ENCODE measurements at places on chromosomes 1 and 21. TPM values are rescaled to one million over a fixed set of nuclear protein-coding genes. Genes with fewer than 3 reads are reported as not detected.

GRCh38 chr1:19757641-19758040 lies 42.1 kb downstream of the TMCO4 start:
- no peak for DNase-seq

DNA sequence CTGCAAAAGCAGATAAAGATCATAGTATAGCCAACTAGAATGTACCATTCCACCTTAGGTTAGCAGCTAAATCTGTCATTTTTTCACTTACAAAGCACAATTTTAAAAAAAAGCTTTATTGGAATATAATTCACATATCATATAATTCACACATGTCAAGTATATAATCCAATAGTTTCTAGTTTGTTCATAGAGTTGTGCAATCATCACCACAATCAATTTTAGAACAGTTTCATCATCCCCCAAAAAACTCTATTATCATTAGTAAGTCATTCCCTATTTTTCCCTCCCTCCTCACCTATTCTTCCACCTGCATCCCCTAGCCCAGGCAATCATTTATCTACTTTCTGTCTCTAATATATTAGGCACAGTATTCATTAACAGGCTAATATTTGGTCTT lies 32.0 kb upstream of the INSL5 start:
- no peak for DNase-seq

DNA sequence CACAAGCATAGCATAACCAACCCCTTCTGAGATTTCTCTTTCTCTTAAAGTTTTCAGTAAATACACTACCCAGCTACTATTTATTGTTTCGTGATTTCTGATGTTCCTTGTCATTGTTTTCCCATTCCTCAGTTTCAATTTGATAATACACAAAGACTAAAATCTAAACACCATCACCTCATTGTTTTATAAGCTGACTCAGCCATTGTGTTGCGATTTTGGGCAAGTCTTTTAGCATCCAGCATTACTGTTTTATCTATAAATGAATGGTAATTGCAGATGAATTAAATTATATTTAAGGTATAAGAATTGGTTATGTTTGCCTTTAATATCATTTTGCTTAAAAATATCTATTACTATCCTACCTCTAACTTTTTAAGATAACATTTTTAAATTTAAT lies 1308.5 kb downstream of the PLA2G4A start:
- no peak for DNase-seq

DNA sequence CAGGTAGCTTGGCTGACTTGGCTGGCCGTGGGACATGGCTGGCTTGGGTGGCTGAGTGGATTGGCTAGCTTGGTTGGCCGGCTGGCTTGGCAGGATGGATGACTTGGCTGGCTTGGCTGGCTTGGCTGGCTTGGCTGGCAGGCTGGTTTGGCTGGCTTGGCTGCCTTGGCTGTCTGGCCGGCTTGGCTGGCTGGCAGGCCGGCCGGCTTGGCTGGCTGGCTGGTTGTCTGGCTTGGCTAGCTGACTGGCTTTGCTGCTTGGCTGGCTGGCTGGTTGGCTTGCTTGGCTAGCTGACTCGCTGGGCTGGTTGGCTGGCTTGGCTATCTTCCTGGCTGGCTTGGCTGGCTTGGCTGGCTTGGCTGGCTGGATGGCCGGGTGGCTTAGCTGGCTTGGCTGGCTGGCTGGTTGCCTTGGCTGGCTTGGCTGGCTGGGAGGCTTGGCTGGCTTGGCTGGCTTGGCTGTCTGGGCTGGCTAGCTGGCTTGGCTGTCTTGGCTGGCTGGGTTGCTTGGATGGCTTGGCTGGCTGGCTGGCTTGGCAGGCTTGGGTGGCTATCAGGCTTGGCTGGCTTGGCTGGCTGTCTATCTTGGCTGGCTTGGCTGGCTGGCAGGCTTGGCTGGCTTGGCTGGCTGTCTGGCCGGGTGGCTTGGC lies 129.7 kb upstream of the FAM72C start:
- peak; percentile 11 for DNase-seq

DNA sequence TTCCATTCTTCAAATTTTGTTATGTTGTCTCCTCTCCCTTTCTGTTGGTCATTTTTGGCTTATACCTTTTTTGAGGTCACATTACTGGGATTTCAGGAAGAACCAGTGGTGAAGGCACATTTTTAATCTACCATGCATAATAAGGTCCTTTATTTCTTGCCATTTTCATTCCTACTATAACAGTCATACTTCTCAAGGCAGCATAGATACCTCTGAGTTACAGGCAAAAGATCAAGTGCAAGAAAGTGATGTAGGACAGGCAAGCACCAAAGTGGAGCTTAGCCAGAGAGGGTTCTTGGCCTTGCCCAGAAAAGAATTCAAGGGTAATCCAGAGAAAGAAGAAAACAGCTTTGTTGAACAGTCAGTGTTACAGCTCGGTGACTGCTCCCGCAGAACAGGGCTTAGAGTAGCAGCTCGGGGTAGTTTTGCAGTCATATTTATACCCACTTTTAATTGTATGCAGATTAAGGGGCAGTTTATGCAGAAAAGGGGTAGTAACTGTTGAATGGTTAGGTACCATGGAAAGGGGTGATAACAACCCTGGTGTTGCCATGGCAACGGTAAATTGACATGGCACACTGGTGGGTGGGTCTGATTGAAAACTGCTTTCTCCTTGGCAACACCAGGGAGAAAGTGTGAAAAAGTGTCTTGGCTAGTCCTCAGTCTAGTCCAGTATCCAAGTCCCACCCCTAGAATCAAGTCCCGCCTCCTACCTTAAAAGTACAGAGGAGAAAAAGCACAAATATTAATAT lies 39.6 kb upstream of the DOCK7 start:
- no peak for DNase-seq

GRCh38 chr21:37463083-37463801 lies 96.7 kb downstream of the DYRK1A start:
- no peak for DNase-seq

GRCh38 chr1:203871114-203871880 lies 9.9 kb downstream of the SNRPE start:
- no peak for DNase-seq

GRCh38 chr1:26274801-26275425 lies 5.0 kb upstream of the SH3BGRL3 start:
- DNase-seq, result no peak

- DNase-seq, result no peak
Measured at GRCh38 chr1:158310623-158311022, 20.7 kb downstream of the CD1B start.

DNA sequence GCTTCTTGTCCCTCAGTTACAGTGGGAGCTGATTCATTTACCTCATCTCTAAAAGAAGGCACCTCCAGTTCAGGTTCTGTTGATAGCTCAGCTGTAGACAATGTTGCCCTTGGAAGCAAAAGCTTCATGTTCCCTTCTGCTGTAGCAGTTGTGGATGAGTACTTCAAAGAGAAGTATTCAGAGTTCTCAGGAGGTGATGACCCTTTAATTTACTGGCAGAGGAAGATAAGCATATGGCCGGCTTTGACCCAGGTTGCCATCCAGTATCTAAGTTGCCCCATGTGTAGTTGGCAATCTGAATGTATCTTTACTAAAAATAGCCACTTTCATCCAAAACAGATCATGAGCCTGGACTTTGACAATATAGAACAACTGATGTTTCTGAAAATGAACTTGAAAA lies 4.5 kb downstream of the ZBED6 start:
- no peak for DNase-seq

DNA sequence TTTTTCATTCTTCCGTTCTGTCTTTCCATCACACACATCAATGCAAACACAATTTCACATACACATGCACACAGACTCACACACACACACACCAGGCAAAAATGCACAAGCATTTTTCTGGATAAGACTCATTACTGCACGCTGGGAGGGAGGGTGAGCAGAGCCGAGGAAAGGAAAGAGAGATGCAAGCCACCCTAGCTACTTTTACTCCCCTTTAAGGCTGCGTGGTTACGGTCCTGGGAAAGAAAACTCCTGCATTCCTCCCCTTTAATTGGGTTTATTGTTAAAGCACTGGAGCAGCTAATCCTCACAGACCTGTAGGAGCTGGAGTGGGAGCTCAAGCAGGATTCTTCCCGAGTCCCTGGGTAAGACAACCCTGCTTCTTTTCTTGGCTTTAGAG lies at the start of gene CAMK1G:
Gene CAMK1G, plus strand, starts transcription at position 307 of the 400 bp plus-strand sequence. CDS start 11,270 bp downstream, outside the sequence.
- DNase-seq, result no peak

The CDK18 gene
- total RNA-seq, result 0.37 TPM

The MAN1C1 gene
- total RNA-seq, result 5.0 TPM

The MAEL gene
- total RNA-seq, result not detected

The RGS1 gene
- total RNA-seq, result 4.2 TPM

The CD5L gene
- total RNA-seq, result not detected

The TCEA3 gene
- 5.6 TPM for total RNA-seq
